ENCODE measurements at places on chromosomes 16 and 17.

- DNase-seq, result no peak
Observed at GRCh38 chr16:1614456-1615102, 2.4 kb downstream of the CRAMP1 start.

- DNase-seq, result no peak
Observed at GRCh38 chr17:83096401-83097224, 17.2 kb downstream of the METRNL start.

DNA sequence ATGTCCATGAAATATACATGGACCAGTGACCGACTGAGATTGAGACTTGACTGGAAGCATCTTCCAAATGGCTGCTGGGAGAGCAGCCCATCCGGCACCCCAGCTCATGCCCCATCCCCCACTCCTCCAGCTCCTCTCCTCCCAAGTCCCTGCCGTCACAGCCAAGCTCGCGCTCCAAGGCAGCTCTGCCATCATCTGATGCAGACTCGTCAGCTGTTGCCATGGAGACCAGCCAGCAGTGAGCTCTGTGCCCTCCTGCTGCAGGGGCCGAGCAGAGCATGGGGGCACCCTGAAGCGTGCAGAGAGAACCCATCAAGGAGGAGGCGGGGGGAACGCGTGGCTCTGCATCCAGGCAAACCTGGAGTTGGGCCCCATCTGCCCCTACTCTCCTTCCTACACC, 74.5 kb upstream of the TNRC6C start:
- peak; percentile 34 for DNase-seq

GRCh38 chr17:72519598-72519936, 398.7 kb downstream of the SOX9 start:
- no peak for DNase-seq

GRCh38 chr16:86396422-86396821, 113.9 kb upstream of the FOXF1 start:
- no peak for DNase-seq

- no peak for DNase-seq
Observed at GRCh38 chr17:78764871-78765270, 17.2 kb downstream of the CYTH1 start.

- DNase-seq, result no peak
Observed at GRCh38 chr17:72120642-72121163, at the start of gene SOX9. TSS of gene SOX9 (plus strand) at chr17:72121020. CDS start at chr17:72121392, 372 bp downstream.

- no peak for DNase-seq
Observed at GRCh38 chr17:62319846-62320245, 60.5 kb upstream of the EFCAB3 start.

- DNase-seq, result no peak
Observed at GRCh38 chr17:19705201-19705600, 11.2 kb downstream of the SLC47A2 start.

DNA sequence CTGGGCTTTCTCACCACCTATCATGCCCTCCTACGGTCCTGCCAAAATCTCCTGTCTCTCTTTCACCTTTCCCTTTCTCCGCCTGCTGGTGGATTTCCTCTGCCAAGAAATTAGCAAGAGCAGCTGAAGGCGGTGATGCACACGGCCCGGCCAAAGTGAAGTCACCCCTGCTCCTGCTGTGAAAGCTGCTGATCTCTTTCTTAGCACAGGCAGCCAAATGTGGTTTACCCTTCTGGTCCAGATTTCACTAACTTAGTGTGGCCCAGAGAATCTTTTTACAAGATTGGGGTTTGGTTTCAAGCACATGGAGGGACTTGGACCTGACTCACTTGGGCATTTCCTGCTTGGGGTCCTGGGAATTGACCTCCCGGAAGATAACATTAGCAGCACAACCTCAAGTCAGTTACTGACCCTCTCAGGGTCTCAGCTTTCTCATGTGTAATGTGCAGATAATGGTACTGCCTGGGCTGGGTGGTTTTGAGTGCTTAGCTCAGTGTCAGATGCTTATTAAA, 155.7 kb downstream of the SOCS1 start:
- no peak for DNase-seq

DNA sequence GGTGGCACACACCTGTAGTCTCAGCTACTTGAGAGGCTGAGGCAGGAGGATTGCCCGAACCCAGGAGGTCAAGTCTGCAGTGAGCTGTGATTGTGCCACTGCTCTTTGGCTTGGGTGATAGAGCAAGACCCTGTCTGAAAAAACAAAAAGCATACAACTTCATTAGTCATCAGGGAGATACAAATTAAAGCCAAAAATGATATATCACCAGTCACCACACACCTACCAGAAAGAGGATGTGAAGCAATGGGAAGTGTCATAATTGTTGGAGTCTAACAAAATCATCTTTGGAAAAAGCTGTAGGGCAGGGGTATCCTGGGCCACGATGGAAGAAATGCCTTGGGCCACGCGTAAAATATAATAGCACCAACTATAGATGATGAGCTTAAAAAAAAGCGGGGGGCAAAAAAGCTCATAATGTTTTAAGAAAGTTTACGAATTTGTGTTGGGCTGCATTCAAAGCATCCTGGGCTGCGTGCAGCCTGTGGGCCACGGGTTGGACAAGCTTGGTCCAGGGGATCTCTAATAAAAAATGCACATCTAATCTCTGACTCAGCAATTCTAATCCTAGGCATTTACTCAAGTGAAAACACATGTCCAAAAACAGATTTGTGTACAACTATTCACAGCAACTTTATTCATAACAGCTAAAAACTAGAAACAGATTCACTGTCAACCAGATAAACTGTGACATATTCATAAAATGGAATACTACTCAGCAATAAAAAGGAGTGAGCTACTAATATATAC, 65.9 kb downstream of the HIC1 start:
- DNase-seq, result no peak

GRCh38 chr16:3787924-3788661, 70.8 kb upstream of the TRAP1 start:
- no peak for DNase-seq

DNA sequence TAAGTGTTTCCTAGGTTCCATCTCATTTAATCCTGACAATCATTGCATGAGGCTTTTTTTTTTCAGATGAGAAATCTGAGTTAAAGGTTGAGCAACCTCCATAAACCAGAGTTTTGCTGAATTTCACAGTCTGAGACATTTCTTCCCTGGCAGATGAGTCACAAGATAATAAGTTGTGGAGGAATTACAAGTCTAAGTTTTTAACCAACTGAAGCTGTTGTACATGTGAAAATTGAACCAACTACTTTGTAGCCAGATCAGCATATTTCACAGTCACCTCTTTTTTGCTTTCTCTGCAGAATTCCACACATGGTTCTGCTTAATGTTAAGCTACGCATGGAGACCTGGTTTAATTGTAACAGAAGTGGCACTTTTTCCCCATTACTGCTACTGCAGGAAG, 765.6 kb downstream of the CDH11 start:
- no peak for DNase-seq

Data from T follicular helper cell (primary cell).